ENCODE measurements at places on chromosomes 2 and 18.
A peak's percentile ranks its signal among the peaks of the same experiment; 100 is the strongest.

GRCh38 chr2:131039908-131040660 lies 53.2 kb downstream of the FAM168B start:
- H3K4me1 ChIP-seq, result peaks cover 15% of the 10 kb centered on the region
- peaks cover 5% of the 10 kb centered on the region for H3K36me3 ChIP-seq
- no peak overlapping the region for H3K27ac ChIP-seq
- DNase-seq, result no peak

DNA sequence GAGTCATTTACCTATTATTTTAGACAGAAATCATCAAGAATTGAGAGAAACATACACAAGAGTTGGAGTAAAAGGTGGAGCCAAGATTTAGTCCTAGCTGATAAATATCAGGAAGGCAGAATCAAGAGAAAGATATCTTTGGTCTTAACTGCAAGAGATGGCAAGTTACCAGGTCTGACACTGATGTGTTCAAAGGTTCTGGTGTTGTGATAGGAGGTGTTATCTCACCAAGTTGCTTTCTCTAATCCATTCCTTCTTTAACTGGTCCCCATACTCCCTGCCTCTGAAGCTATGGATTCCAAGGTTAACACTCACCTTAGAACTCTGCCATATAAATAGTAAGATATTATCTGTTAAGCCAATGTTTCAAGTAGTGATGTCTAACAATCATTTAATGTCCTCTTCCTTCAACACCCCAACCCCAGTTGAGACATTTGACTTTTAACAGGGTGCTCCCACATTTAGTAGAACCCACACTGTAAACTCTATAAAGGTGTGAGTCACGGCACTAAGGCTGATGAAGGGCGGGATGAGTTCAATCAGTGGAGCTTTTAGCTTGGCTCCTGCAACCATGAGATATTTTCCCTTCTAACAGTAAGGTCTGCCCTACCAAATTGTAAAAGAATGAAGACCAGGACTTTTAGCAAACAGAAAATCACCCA lies 333.7 kb downstream of the RND3 start:
- no peak overlapping the region for H3K4me3 ChIP-seq
- H3K4me1 ChIP-seq, result peaks cover 2% of the 10 kb centered on the region
- H3K27ac ChIP-seq, result no peak overlapping the region
- no peaks in the 10 kb centered on the region for H3K27me3 ChIP-seq
- DNase-seq, result no peak

DNA sequence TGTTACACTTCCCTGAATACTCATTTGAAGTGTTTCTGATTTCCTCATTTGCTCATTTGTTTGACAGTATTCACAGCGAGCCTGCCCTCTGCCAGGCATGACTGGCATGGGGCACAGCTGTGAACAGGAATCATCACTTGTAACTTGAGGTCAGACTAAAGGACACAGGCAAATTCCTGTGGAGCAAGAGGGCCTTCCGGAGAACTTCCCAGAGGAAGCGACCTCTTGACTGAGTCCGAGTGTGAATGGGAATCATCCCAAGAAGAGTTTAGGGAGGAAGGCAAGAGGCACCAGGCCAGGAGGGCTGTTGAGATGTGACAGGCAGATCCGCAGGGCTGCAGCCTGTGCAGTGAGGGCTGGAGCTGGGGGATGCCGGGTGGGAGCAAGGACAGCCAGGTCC lies 45.4 kb downstream of the LIMS1 start:
- H3K36me3 ChIP-seq, result no peaks in the 10 kb centered on the region
- no peaks in the 10 kb centered on the region for H3K27me3 ChIP-seq
- H3K4me1 ChIP-seq, result peaks cover 24% of the 10 kb centered on the region
- peak overlapping the region; percentile 94 for H3K27ac ChIP-seq

- H3K27ac ChIP-seq, result no peak overlapping the region
- no peak overlapping the region for H3K4me3 ChIP-seq
- no peak for DNase-seq
Observed at GRCh38 chr2:232439758-232440135, 16.2 kb upstream of the ALPI start.

DNA sequence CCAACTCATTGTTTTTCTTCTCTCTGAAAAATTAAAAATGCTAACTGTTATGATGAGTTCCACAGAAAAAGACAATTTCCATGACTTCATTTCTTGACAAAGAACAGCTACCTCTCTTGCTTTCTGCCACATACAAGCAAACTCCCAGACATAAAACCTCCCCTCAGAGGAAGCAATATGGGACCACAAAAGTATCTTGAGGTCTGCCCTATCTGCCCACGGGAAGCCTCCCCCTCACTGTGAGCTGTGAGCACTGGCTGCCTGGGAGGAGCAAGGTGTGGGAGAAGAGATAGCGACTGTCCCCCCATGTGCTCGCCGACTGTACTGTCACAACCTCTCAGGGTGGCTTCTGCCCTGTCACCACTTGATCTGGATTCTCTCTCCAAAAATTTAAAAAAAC lies 69.7 kb upstream of the NRP2 start:
- DNase-seq, result no peak
- no peak overlapping the region for H3K4me3 ChIP-seq
- no peaks in the 10 kb centered on the region for H3K27me3 ChIP-seq
- H3K27ac ChIP-seq, result no peak overlapping the region
- H3K4me1 ChIP-seq, result peaks cover 1% of the 10 kb centered on the region

DNA sequence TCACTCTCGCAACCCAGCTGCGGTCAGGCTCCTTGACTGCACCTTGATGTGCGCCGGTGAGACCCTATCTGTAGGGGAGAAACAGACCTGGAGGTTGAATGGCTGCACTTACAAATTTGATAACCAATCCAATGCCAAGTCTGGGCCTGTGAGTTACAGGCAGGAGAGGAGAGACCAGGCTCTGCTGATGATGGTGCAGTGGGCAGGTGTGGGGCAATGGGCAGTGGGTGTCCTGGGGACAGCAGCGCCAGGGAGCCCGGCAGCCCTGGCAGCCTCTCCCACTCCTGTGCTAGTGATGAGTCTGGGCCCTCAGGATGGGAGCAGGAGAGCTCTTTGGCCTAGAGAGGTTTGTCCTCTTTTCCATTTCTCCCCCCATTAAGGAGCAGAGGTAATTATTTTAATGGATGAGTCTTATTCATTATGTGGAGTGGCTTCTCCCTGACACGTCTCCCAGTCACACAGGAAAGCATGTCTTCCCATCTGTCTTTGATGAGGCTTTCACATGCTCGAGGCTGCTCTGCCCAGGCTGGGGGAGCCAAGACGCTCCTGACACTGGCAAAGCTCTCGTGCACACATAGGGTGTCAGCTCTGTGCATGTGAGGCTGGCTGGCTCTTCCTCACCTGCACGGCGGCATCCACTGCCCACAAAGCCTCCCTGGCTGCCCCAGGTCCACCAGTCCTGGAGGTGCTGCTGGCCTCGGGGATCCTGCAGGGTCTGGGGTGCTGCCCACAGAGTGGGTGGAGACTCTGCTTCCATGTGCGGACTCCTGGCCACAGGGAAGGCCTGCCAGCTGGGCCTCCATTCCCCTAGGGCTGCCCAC lies 10.0 kb upstream of the ALLC start:
- H3K27me3 ChIP-seq, result peaks cover 16% of the 10 kb centered on the region
- no peak overlapping the region for H3K27ac ChIP-seq
- H3K36me3 ChIP-seq, result no peaks in the 10 kb centered on the region
- peaks cover 9% of the 10 kb centered on the region for H3K4me1 ChIP-seq
- no peak overlapping the region for H3K4me3 ChIP-seq

GRCh38 chr2:45874344-45874743 lies 222.9 kb downstream of the PRKCE start:
- no peak overlapping the region for H3K4me3 ChIP-seq
- DNase-seq, result no peak
- H3K27me3 ChIP-seq, result no peaks in the 10 kb centered on the region
- peaks cover 11% of the 10 kb centered on the region for H3K36me3 ChIP-seq
- no peak overlapping the region for H3K27ac ChIP-seq

- H3K27me3 ChIP-seq, result peaks cover 45% of the 10 kb centered on the region
- H3K4me3 ChIP-seq, result no peak overlapping the region
- H3K4me1 ChIP-seq, result no peaks in the 10 kb centered on the region
- no peak overlapping the region for H3K27ac ChIP-seq
- no peak for DNase-seq
- no peaks in the 10 kb centered on the region for H3K36me3 ChIP-seq
Observed at GRCh38 chr2:239465017-239466001, 64.5 kb upstream of the HDAC4 start.

DNA sequence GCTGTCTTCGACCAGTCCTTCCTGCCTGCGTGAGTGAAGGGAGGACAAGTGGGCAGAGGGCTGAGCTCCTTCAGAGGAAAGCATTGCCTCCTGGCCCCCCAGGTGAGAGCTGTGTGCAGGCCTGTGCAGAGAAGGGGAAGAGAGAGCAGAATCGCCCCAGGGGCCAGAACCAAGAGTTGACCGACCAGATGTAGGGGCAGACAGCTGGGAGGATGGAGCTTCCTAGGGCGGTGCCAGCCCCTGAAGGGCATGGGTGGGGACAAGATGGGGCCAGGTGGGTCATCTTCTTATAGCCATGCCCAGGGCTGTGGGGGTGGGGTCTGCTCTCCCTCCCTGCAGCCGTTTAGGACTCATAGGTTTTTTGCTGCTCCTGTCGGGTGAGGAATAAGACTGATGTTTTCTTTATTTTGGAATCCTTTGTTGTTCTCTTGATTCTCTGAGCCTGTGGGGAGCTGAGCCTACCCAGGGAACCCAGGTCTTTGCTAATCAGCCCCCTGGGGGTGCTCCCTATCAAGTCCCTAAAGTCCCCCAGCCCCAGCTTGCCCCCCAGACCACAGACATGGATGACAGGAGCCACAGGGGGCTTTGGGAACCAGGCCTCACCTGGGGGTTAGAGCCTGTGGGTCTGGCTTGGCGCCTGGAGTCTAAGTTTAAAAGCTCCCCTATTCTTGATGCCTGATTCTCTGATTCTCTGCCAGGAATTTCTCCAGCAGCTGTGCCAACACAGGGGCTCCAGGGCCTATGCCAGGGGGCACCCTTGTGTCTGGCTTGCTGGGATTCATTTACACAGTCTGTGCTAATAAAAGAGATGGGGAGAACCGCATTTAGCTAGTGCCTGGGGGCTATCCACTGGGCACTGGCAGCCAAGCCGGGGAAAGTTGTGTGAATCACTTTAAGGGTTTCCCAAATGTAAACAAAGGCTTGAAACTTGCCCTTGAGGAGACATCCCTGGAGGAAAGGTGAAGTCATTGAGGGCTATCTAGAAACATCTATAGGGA lies 9.3 kb upstream of the EFHD1 start:
- H3K27me3 ChIP-seq, result peaks cover 14% of the 10 kb centered on the region
- no peak overlapping the region for H3K4me3 ChIP-seq
- peaks cover 6% of the 10 kb centered on the region for H3K4me1 ChIP-seq
- H3K36me3 ChIP-seq, result no peaks in the 10 kb centered on the region
- DNase-seq, result peak; percentile 42

DNA sequence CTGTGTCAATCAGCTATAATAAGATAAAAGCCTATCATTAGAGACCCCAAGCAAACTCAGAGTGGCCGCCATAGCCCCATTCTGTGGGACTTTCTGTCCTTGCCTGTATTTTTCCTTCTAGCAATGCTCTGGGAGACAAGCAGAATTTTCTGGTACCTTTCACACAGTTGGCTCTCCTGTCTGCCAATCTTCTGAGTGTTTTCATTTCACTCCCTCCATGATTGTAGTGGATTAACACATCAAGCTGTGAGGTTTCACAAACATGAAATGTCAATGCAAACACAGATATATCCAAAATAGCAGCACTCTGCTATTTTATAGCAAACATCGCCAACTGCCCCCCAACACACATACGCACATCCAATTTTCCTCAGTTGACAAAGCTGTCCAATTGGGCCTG lies 64.9 kb downstream of the C1D start:
- peaks cover 2% of the 10 kb centered on the region for H3K4me1 ChIP-seq
- no peak for DNase-seq
- H3K27me3 ChIP-seq, result no peaks in the 10 kb centered on the region
- H3K36me3 ChIP-seq, result no peaks in the 10 kb centered on the region

DNA sequence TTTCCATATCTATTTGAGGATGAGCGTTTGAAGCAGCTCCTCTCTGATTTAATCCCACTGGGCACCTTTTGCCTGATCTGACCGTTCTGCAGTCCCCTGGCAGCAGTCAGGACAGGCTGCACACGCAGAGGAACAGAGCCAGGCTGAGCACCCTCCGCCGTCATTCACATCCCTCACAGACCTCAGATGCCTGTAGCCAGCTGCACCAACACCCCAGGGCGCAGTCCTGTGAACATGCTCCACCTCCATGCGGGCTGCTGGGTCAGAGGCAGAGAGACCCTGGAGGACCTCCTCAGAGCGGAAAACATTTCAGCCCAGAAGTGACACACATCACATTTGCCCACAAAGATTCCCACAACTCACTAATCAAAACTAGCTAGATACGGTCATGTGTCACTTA lies 146.1 kb downstream of the SEPTIN10 start:
- H3K4me1 ChIP-seq, result peaks cover 41% of the 10 kb centered on the region
- H3K27ac ChIP-seq, result peak overlapping the region; percentile 97
- no peaks in the 10 kb centered on the region for H3K36me3 ChIP-seq
- no peak overlapping the region for H3K4me3 ChIP-seq

DNA sequence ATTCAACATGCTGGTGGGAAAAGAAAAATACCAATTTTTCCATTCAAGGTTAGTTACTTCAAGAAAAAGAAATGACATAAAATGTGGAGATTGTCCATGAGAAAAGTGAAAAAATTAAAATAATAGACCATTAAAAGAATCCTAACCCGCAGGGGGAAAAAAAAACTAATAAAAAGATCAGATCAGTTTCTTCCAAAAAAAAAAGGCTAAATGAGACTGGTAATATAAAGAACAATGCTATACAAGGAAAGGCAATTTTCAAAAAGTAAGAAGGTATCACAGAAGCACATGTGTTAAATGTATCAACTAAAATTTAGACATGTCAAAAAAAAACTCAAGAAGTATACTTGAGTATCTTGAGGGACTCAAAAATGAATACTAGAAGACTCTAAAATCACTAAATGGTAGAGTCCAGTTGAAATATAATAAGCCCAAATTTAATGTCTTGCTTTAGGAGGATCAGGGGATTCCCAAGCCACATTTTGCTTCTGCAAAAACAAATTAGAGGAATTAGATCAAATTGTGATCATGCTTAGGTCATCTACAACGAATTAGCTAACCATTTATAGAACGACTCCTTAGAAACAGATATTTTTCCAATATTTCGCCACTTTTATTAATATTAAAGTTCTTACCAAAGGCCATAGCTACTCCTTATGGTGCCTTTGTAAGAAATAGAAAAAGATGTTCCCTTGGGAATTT lies 35.8 kb upstream of the GLS start:
- peaks cover 3% of the 10 kb centered on the region for H3K4me1 ChIP-seq
- no peaks in the 10 kb centered on the region for H3K27me3 ChIP-seq
- H3K4me3 ChIP-seq, result no peak overlapping the region

GRCh38 chr2:231648579-231649174 lies 56.0 kb downstream of the TEX44 start:
- H3K27me3 ChIP-seq, result no peaks in the 10 kb centered on the region
- DNase-seq, result peak; percentile 74
- peaks cover 4% of the 10 kb centered on the region for H3K4me1 ChIP-seq
- no peak overlapping the region for H3K27ac ChIP-seq

DNA sequence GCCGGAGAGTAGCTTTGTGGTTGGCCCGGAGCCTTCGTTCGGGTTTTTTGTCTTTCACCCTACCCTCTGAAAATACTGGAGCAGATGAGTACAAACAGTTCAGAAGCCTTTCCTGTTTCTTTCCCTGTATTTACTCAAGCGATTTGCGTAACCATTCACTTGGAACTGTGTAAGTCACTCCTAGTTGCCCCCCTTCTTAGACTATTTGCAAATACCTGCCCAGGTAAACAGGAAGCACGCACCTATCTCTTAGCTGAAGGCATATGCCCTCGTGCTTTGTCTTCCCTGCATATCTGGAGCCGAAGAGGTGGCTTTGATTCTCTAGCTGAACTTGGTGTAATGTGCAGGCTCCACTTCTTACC lies 1.4 kb downstream of the KCNS3 start:
- peaks cover 23% of the 10 kb centered on the region for H3K27me3 ChIP-seq
- no peaks in the 10 kb centered on the region for H3K36me3 ChIP-seq
- H3K4me3 ChIP-seq, result no peak overlapping the region
- H3K4me1 ChIP-seq, result peaks cover 17% of the 10 kb centered on the region
- no peak overlapping the region for H3K27ac ChIP-seq
- DNase-seq, result no peak
